Activated CD4-positive, alpha-beta T cell treated with anti-CD3 and anti-CD28 coated beads, Interleukin-2, amount 50 U/mL, for 24 hours (primary cell): ENCODE measurements at places on chromosomes 3 and 15.

DNA sequence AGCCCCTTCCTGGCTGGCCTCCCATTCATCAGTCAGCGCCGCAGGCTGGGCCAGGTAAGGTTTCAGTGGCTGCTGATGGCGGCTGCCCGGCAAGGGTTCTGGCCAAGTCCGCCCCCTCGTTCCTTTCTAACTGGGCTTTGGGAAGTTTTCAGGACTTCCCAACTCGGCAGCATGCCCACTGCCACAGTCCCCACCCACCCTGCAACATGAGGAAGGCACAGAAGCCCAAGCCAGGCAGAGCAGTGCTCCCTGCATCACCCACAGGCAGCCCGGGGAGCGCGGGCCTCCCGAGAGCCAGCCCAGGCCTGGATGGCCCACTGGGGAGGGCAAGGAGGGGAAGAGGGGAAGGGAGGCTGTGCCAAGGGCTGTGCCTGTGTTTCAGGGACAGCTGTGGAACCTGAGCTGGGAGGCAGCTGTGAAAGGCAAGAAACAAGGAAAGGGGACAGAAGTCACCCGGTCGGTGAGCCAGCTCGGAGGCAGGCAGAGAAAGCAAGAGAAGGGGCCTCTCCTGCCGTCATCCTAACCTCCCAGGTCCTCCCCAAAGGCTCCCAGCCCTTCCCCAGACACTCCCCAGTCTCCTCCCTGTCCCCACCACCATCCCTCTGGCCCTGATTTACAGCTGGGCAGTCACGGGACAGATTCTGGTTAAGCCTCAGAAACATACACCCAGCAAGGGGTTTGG is 73.9 kb downstream of the CPN2 start:
- DNase-seq = no peak

- DNase-seq = no peak
These were observed 136.5 kb downstream of the ZNF609 start for GRCh38 chr15:64596701-64597476.

DNA sequence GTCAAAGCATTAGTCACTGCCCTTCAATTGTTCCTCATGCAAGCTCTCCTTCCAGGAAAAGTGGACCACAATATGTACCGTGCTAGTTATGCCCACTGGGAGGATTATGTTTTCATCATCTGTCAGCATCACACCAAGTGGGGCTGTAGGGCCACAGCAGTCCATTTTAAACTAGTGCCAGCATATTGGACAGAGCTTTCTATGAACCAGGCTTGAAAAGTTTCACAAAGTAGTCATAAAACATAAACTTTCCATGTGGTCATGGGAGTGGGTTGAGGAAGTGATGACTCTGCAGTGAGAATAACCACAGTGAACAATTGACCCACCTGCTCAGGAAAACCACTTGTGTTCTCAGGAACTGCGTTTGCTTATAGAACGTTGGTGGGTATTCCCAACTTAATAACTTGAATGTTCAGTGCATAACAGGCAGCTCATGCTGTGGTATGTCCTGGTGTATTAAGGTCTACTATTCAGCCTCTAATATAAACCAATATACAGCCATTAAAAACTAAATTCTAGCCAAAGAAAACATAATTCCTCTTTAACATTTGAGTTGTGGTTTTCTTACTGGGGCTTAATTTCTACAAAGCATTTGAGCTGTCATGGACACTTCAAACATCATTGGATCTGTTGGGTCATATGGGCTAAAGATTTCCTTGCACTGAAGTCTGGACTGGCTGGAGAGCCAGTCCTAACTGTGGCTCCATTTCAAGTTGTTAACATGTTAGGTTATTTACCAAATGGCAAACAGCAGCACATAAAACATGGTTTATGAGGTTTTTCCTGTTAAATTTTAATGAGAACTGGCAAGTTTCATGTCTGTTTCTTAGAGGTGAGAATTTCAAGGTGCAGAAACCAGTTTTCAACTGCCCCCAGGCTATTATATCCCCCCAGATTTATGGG is 274.1 kb downstream of the OTOL1 start:
- DNase-seq = no peak

DNA sequence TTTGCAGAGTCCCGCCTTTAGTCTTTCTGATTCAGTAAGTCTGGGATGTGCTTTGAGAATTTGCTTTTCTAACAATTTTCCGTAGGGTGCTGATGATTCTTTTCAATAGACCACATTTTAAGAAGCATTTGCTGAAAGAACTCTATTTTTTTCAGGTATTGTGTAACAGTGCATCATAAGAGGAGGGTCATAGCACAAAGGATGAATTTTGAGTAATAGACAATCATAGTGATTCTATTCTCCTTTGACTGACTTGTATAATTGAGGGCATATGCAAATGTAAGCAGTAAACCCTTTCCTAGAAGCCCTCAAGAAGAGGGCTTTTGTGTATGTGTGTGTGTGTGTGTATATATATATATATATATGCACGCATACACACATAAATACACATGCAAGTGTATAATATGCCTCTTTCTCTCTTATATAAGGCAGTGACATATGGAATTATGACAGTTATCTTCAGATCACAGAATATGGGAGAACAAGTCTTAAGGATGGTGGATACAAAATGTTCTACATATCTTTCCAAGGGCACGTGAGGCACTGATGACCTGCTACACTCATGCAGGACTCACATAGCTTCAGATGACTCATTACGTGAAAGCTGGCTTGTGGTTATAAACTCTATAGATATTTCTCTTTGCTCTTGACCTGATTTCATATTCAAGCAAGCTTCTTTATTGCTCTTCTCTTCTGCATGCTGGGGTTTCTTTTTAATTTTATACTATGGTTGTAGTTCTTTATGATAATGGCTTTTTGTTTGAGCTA is 6.5 kb upstream of the PLSCR1 start:
- no peak for DNase-seq

GRCh38 chr3:55320928-55321327 is 166.2 kb downstream of the WNT5A start:
- no peak for DNase-seq

DNA sequence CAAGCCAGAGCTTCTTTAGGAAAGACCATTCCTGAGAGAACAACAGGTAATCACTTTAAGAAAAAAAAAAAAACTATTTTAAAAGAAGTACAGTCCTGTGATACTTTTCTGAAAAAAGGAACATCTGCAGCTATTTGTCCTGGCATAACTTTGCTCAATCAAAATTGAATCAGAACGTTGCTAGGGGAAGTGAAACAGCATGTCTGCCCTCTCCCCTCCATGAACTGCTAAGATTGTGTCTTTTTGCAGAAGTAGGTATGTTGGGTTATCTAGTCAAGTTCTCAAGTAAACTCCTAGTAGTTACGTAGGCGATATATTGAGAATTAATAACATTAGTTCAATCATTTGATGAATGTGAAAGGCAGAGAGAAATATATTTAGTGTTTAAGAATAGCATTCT is 1013.3 kb downstream of the TUSC7 start:
- DNase-seq = no peak

DNA sequence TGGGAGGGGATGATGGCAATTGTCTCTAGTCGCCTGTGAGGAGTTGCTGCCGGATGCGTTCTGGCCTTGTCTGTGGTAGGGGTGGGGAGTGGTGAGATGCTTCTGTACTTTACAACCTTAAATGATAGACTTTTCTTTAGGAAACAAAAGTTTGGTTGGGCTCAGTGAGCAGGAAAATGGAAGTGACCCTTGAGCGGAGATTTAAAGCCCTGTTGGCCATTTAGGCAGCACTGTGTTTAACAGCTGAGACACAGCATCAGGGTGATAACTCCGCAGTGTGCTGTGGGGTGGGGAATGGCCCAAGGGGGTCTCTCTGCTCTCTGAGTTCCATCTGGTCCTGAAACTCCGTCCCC is 36.6 kb downstream of the SPSB4 start:
- DNase-seq = no peak

GRCh38 chr3:169105561-169105960 is 558.0 kb downstream of the MECOM start:
- no peak for DNase-seq

GRCh38 chr3:188526057-188526456 is 372.1 kb downstream of the LPP start:
- DNase-seq = no peak

DNA sequence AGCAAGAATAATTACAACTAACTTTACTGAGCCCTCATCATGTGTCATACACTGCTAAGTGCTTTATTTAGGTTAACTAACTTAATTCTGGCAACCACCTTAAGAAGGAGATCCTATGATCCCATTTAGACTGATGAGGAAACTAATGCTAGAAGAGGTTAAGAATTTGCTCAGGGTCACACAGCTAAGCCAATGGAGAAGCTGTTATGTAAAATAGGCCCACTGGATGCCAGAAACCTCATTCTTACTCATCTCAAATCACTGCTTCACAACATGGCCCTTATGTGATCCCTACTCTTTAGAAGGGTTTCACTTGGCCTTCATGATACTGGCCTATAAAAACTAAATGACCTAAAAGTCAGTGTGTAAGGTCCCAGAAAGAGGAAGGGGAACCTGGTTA is 41.2 kb downstream of the IMPG2 start:
- DNase-seq = no peak

- DNase-seq = no peak
These were observed 8.1 kb upstream of the GATM start for GRCh38 chr15:45386420-45386819.

GRCh38 chr3:5456199-5456598 is 268.7 kb downstream of the EDEM1 start:
- no peak for DNase-seq

DNA sequence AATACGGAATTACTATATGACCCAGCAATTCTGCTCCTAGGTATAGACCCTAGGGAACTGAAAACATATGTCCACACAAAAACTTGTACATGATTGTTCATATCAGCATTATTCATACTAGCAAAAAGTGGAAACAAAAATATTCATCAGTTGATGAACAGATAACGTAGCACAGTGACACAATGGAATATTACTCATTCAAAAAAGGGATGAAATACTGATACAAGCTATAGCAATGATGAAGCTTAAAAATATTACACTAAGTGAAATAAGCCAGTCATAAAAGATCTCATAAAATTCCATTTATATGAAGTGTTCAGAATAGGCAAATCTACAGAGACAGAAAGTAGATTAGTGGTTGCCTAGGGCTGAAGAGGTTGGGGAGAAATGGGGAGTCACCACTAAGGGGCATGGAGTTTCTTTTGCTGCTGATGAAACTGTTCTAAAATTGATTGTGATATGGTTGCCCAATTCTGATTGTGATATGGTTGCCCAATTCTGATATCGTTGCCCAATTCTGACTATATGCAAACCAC is 10.5 kb downstream of the C15orf61 start:
- DNase-seq = no peak

DNA sequence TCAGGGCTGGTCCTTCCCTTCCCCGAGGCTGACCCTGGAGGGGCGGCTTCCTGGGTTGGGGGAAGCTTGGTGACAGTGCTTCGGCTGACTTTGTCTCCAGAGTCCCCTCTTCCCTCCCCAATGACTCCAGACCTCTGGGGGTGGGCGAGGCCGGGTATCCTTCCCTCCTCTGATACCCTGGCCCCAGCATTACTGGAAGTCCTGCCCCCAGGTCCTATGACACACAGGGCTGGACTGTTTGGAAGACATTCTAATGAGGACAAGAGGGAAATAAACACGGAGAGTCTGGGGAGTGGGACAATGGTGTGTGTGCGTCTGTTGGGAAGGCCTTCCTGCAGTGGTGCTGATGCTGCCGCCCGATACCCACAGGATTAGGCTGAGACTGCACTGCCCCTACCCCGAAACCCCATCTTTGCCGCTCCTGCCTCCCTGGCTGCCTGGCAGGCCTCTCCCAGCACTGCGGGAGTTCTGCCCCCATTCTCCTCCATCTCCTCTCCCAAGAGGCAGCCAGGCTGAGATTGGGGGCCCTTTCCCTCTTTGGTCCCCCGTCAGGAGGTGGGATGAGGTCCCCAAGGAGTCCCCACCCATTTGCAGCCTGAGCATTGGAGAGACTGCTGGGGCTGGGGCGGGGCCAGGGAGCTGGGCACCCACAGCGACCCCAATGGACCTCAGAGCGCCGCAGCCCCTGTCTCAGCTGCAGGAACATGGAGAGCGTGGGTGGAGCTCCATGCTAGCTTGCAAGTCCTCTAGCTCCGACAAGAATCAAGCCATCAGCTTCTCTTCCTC is 29.7 kb upstream of the FBLN2 start:
- no peak for DNase-seq

GRCh38 chr3:188949996-188950395 is 221.8 kb upstream of the TPRG1 start:
- no peak for DNase-seq

DNA sequence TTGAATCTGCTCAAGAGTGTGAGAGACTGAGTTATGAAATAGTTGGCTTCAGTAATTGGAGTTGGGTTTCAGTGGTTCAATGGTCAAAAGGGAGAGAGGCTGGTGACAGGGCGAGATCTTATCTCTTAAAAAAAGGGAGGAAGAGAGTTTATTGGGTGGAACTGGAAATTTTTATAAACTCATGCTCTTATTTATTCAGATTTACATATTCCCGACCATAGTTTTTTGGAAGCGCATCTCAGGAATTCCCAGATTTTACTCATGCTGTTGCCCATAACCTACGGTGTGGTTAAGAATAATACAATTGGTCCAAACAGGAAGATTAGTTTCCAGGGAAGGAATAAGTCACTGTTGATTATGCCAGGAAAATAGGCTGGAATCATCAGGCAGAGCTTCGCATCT is 41.4 kb downstream of the CD200 start:
- DNase-seq = no peak

- no peak for DNase-seq
These were observed 39.4 kb upstream of the PCSK6 start for GRCh38 chr15:101528917-101529299.

GRCh38 chr15:84611631-84612030 is 10.8 kb downstream of the ZSCAN2 start:
- DNase-seq = no peak

- DNase-seq = no peak
These were observed at the start of gene SKOR1 for GRCh38 chr15:67824976-67825880. SKOR1 (plus strand) TSS chr15:67825509; CDS start chr15:67825603, 94 bp downstream.

DNA sequence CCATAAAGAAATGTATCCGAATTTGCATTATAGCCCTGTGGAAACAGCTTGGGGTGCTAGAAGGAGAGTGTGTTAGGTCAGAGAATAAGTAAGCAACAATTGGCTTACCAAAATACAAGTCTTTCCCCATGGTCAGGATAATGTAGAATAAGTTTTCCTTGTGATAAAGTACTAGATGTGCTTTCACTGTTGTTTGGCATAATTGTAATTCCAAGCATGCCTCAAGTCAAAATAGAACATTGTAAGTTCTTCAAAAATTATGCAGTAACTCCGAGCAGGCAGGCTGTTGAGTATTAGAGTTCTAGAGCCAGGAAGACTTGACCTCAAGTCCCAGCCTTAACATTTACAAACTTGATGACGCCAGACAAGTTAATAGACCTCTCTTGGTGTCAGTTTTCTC is 242.0 kb downstream of the TUSC7 start:
- no peak for DNase-seq

GRCh38 chr3:115623044-115623868 is at the start of gene GAP43:
GAP43 (plus strand) TSS chr3:115623510; CDS start chr3:115623690, 180 bp downstream.
- no peak for DNase-seq

GRCh38 chr3:23650371-23651140 is 155.2 kb upstream of the UBE2E1 start:
- DNase-seq = no peak

DNA sequence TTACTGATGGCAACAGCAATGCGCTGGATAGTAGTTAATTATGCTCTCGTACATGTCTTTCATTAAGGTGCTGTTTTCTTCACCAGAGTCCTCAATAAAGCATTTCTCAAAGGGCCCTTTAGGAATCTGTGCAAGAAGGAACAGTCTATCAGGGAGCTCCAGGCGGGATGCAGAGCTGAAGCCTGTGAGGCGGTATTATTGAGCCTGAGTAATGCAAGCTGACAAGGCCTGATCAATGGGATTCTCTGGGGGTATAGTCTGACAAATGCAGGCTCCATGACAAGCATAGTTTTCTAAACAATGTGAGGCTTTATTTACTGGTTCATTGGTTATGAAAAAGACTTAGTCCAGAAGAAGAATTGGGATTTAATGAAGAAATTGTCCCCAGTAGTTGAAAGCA is 530.9 kb upstream of the CBLB start:
- DNase-seq = no peak
